ENCODE measurements at places on chromosomes 2 and 18.
A peak's percentile ranks its signal among the peaks of the same experiment; 100 is the strongest.

GRCh38 chr2:207920321-207920720 lies 105.0 kb downstream of the PLEKHM3 start:
- no peak for DNase-seq

DNA sequence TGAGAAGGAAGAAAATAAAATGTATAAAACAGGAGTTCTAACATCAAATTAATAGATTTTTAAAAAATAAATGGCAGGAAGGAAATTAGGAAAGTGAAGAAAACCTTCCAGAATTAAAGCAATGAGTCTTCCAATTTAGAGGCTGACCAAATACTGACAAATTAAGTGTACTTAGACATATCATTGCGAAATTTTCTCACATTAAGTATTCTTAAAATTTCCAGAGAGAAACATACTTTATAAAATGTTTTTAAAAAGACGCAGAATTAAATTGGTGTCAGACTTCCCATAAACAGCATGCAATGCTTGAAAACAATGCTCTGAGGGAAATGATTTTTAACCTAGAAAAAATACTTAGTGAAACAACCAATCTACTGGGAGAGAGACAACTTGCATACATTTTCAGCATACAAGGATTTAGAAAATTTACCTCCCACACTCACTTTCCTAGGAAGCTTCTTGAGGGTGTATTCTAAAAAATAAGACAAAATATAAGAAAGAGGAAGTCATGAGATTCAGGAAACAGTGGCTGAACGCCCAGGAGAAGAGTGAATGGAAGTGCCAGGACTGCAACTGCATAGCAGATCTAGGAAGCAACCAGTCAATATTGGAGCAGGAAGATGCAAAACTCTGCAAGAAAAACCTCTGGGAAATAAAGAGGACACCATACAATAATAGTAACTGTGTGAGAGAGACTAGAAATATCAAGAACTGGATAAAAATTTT lies 339.9 kb downstream of the ADCYAP1 start:
- no peak for DNase-seq

DNA sequence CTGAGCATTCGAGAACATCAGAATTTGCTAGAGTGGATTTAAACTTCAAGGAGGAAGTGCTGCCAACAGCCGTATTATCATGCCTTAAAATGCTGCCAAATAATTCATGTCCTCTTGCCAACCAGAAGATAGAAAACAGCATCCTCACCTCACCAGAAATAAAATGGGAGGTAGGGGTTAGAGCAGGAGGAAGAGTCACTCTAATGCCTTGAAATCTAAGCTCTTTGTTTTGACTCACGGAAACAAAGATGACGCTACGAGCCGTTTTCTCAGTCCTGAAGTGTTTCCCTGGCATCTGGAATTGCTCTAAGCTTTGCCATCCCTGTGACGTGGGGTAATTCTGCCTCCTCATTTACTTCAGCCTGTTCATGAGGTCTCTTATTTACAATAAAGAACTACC lies 97.1 kb downstream of the PRPF40A start:
- no peak for DNase-seq

GRCh38 chr18:7273301-7273921 lies 42.5 kb downstream of the LRRC30 start:
- no peak for DNase-seq

DNA sequence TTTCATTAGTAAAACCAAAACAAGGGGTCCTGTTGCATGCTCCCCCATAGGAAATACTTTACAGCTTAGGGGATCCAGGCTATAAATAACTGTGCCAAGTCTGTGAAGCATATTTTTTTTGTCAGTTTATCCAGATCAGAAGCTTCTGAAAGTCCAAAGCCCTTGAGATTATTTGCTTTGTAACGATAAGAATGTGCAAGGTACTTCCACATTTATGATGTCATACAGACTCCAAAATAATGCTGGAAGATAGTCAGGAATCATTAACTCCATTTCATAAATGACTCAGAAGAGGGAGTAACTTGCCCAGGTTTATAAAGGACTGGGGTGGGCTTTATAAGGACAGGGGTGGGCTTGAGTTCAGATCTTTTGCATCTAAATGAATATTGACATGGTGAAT lies 29.3 kb downstream of the RDH14 start:
- DNase-seq: no peak

DNA sequence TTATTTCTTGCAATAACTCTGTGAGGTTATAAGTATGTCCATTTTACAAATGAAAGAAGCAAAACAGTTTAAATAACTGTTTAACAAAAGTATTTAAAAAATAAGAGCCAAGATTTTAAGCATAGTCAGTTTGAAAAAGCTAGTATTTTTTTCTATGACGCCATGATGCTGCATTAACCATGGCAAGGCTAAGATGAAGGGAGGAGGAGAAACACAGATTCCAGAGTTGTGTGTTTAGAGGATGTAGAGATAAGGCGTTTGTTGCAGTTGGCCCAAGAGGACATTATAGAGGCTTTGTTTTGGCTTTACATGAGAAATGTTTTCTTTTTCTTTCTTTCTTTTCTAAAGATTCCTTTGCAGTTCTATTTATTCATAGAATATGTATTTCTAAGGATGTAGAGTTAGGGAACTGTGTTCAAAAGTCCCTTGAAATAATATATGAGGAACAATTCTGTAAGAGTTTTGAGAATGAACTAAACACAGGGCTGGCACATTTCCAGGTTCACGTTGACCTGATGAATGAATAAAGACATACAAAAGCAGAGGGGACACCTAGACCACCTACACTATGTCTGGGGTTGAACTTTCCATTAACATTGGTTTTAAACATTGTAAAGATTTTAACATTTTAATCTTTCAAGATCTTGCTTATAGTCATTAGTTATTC lies 244.2 kb downstream of the KCNS3 start:
- no peak for DNase-seq

GRCh38 chr2:129276978-129277584 lies 702.4 kb upstream of the RAB6C start:
- DNase-seq: no peak

- DNase-seq: no peak
These were observed 289.8 kb upstream of the UBE2E3 start for GRCh38 chr2:180690611-180691010.

GRCh38 chr2:144414324-144414845 lies 105.5 kb downstream of the ZEB2 start:
- no peak for DNase-seq

DNA sequence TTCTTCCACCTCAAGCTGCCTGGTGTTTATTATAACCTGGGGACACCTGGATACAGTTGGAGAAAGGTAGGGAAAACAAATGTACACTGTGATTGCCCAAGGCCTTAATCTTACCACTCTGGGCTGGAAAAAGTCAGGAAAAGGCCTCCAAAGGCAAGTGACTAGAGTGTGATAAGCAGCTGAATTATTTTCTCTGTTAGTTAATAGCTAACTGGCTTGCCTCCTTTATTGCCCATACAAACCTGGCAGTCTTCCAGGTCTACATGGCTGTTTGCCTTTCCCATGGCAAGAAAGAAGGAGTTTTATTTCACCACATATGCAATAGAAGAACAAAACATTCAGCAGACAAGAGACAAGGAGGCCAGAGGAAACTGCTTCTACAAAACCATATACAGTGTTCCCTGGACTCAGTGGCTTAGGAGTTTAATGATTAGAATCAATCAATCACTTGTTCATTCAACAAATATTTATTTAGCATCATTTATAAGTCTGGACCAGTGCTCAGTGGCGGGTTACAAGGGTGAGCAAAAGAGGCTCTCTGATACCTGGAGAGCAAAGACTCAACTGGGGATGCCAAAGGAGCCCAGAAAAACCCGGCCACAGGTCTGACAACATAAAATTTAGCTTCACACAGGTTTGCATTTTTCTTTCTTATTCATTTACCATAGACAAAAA lies 27.5 kb upstream of the SUCLG1 start:
- DNase-seq: peak; percentile 49

GRCh38 chr18:39058386-39059000 lies 1492.9 kb upstream of the CELF4 start:
- peak; percentile 46 for DNase-seq

DNA sequence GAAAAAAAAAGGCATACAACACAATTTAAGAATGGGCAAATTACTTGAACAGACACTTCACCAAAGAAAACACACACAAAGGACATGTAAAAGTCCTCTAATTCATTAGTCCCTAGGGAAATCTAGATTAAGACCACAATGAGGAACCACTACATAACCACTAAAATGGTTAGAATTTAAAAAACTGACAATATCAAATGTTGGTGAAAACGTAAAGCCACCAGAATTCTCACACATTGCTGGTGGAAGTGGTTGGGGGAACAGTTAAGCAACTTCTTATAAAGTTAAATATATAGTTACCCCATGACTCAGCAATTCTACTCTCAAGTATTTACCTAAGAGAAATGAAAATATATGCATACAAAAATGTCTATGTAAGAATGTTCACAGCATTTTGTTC lies 11.8 kb downstream of the RTN4 start:
- DNase-seq: no peak

DNA sequence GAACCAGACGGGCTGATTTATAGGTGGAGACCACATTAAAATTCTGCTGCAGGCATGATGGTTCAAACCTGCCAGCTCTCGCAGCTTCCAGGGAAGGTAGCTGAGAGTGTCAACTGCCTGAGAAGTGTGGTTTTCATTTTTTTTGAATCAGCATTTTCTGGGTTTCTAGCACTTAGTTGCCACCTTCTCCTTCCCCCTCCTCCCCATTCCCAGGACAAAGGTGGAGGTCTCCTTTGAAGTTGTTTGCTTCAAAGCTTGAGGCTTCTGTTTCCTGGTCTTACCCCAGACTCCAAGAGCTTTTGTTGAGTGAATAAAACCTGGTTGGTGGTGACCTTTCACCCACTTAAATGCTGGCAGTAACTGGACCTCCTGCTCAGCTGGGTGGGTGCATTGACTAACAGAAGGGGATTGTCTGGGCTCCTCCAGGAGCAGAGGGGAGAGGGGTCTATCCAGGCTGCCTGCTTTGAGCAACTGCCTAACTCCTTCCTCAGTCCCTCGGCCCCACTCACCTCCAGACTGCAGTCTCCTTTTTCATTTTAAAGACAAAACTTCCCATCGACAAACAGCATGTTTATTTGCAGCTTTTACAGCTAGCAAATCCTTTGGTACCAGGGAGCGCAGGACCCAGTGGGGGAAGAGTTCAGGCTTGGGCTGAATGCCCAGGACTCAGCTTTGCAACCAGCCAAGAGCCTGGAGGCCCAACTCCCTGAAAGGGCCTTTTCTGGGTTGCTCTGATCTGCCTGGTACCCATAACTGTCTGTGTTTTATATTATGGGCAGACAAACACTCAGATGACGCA lies 3.5 kb downstream of the RHOB start:
- DNase-seq: peak; percentile 99

- no peak for DNase-seq
These were observed 2.0 kb downstream of the SRSF7 start for GRCh38 chr2:38748943-38749804.

GRCh38 chr2:20071397-20072383 lies 20.3 kb upstream of the LAPTM4A start:
- DNase-seq: no peak

- peak; percentile 3 for DNase-seq
These were observed 92.5 kb downstream of the KCNF1 start for GRCh38 chr2:11004199-11004598.

- DNase-seq: no peak
These were observed 237.3 kb upstream of the KLHL14 start for GRCh38 chr18:33010149-33010548.

GRCh38 chr2:135245071-135245470 lies 193.0 kb downstream of the RAB3GAP1 start:
- DNase-seq: peak; percentile 42

DNA sequence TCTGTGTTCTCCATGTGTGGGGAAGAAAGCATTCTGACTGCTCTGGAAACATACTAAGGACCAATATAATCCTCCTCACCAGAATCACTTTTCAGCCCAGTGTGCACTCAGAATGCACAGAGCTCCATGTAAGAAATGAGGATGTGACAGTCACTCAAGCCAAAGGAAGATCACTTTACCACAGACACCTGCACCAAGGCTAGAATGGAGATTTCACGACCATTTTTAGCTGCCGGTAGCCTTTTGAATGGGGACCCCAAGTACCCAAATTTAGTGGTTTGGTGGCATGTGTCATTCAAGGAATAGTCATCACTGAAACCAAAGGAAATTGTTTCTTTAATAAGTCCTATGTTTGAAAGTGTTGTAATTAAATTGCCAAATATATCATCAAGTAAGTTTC lies 613.2 kb upstream of the ACVR2A start:
- no peak for DNase-seq

GRCh38 chr2:3338340-3338739 lies 39.3 kb downstream of the EIPR1 start:
- DNase-seq: no peak

DNA sequence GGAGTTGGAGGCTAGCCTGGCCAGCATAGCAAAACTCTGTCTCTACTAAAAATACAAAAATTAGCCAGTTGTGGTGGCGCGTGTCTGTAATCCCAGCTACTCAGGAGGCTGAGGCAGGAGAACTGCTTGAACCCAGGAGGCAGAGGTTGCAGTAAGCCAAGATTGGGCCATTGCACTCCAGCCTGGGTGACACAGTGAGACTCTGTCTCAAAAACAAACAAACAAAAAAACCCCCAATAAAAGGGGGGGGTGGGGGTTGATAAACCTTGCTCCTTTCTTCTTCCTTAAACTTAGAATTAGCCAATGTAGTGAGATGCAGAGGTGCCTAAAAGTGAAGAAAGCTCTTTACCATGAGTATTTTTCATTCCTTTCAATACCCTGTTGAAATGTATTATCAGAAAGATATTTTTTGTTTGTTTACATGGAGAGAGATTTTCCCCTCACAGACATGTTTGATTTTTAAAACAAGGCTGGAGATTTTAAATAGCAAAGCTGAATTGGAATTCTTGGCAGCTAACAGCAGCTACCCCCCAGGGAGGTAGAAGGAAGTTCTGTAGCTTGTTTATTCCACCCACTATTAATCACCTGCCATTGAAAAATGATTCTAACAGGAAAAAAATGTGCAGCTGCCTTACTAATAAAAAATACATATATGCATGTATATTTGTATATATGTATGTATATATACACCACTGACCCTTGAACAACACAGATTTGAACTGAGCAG lies 48.6 kb downstream of the GYPC start:
- no peak for DNase-seq

DNA sequence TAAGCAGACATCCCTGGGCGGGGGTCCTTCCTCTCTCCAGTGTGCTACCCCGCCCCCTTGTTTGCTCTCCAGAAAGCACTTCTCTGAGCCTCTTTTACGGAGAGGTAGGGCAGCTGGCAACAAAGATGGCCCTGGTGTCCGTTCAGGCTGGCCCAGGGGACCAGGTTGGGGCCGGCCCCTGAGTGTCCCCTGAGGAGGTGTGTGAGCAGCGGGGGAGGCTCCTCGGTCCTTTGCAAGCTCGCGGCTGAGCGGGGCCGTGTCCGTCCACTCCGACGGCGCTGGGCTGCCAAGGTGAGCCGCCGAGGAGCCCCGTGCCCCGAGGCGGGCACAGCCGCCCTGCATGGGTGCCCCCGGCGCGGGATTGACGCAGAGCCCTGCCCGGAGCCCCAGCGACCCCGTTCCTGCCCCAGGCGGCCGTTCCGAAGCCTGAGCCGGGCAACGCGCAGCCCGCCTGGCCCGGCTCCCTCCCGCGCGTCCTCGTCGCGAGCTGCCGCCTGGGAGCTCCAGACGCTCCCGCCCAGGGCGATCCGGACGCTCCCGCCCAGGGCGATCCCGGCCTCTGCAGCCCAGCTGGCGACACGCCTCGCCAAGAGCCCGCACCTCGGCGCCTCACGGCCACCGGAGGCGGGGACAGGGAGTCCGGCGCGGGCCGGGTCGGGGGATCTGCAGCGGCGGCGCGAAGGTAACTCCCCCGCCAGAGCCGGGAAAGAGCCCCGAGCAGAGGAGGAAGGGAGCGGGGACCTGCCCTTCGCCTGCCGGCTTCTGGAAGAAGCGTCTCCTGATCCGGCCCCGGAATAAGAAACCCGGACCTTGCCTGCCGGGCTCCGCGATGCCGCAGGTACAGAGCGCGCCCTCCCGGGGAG lies at the start of gene PROKR1:
PROKR1 (plus strand) TSS at position 569 of the 863 bp plus-strand sequence. CDS start 2,243 bp downstream, outside the sequence.
- DNase-seq: no peak

GRCh38 chr2:128473175-128474035 lies 154.7 kb upstream of the HS6ST1 start:
- DNase-seq: no peak
